Testis (tissue), 5 donors: ENCODE measurements at places on chromosomes 11 and 22. TPM values are rescaled to one million over a fixed set of nuclear protein-coding genes. Genes with fewer than 3 reads are reported as not detected.

GRCh38 chr11:1032310-1032891 is 4.1 kb downstream of the MUC6 start:
- DNase-seq = no peak
- H3K36me3 ChIP-seq = no peaks in the 10 kb centered on the region
- H3K27ac ChIP-seq = no peak overlapping the region

- peaks cover 3% of the 10 kb centered on the region for H3K4me1 ChIP-seq
- H3K36me3 ChIP-seq = no peaks in the 10 kb centered on the region
- no peak overlapping the region for H3K4me3 ChIP-seq
- no peak for DNase-seq
- H3K27ac ChIP-seq = no peak overlapping the region
- no peaks in the 10 kb centered on the region for H3K27me3 ChIP-seq
These were observed 44.6 kb downstream of the FAM168A start for GRCh38 chr11:73553266-73553665.

GRCh38 chr11:86949995-86950660 is 5.1 kb downstream of the FZD4 start:
- no peak overlapping the region for H3K4me3 ChIP-seq
- no peaks in the 10 kb centered on the region for H3K27me3 ChIP-seq
- no peaks in the 10 kb centered on the region for H3K36me3 ChIP-seq
- H3K4me1 ChIP-seq = peaks cover 14% of the 10 kb centered on the region
- no peak for DNase-seq

GRCh38 chr11:4863876-4864275 is 14.9 kb upstream of the OR51S1 start:
- no peaks in the 10 kb centered on the region for H3K27me3 ChIP-seq
- no peak for DNase-seq
- H3K36me3 ChIP-seq = no peaks in the 10 kb centered on the region
- no peaks in the 10 kb centered on the region for H3K4me1 ChIP-seq

GRCh38 chr11:118610773-118611432 is 3.5 kb downstream of the PHLDB1 start:
- peaks cover 23% of the 10 kb centered on the region for H3K4me1 ChIP-seq
- H3K27me3 ChIP-seq = no peaks in the 10 kb centered on the region
- H3K27ac ChIP-seq = peak overlapping the region; percentile 97
- DNase-seq = peak; percentile 89

DNA sequence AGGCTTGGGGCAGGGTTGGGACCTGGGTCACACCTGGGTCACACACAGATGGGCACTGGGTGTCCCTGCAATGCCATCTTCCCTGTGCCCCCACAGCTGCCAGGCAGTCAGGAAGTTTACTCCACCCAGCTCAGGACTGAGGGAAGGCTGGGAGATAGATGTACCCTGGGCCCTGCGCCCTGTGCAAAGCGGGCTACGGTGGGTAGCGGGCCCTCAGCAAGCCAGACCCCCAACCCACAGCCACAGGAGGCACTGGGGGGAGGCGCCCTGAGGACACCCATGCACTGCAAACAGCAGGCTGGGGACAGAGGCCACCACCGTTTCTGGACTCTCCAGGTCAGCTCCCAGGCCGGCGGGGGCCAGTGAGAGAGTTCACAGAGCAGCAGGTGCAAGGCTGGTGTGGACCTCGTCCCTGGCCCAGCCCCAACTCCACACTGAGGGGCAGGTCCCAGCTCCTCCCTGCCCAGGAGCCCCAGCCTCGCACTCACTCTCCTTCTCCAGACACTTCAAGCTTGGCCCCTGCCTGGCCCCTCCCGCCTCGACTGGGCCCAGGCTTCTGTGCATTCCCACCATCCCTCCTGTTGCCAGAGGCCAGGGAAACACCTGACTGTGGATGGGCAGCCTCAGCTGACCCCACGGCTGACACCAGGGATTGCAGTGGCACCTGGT is 4.9 kb downstream of the DUSP8 start:
- no peak for DNase-seq
- no peaks in the 10 kb centered on the region for H3K27me3 ChIP-seq
- no peaks in the 10 kb centered on the region for H3K36me3 ChIP-seq
- no peak overlapping the region for H3K27ac ChIP-seq

GRCh38 chr22:46084376-46084775 is 66.0 kb upstream of the PPARA start:
- peaks cover 69% of the 10 kb centered on the region for H3K4me1 ChIP-seq
- H3K36me3 ChIP-seq = no peaks in the 10 kb centered on the region
- no peaks in the 10 kb centered on the region for H3K27me3 ChIP-seq

DNA sequence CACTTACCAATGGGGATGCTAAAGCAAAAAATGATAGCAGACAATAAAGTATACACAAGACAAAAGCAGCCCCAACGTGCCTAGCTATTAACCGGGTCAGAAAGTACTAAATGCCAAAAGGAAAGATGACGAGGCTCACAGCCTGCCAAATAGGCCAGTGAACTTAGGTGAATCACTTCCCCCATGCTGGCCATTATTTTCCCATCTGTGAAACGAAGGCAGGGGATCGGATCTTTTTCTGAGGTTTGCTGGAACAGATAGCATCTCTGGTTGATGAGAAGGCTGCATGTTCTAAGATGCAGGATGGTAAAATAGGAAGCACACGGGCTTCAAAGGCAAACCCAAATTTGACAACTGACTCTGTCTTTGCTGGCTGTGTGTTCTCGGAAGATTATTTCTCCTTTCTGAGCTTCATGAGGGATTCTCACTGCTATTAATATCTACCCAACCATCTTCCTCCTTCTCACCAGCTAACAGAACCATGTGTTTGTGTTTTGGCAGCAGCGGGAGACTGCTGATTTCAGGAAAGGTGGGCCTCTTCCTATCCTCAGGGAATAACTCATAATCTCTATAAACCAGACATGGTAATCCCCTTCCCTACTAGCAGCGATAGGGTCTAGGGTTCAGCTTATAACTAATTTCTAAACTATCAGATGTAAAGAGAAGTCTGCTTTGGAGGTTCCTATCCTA is 390.7 kb downstream of the LARGE1 start:
- no peaks in the 10 kb centered on the region for H3K4me1 ChIP-seq
- no peaks in the 10 kb centered on the region for H3K36me3 ChIP-seq
- no peak overlapping the region for H3K4me3 ChIP-seq
- DNase-seq = no peak

DNA sequence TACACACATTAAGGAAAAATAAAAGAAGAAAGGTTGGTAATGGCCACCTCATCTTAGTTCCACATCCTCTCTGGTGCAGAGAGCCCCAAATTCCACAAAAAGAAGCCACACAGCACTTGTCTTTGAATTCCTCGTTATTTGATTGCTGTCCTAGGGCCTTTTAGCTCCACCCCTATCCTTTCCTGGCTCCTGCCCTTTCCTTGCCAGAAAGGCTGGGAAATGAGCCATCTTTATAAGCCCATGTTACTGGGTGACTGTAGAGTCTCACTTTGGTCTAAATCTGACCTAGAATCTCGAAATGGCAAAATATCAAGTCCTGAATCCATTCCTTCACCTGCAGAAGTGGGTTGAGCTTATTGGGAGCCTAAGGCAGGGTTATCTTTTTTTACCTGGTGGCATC is 4.3 kb upstream of the TMEM132A start:
- peaks cover 30% of the 10 kb centered on the region for H3K4me1 ChIP-seq
- H3K27ac ChIP-seq = no peak overlapping the region
- no peaks in the 10 kb centered on the region for H3K36me3 ChIP-seq

DNA sequence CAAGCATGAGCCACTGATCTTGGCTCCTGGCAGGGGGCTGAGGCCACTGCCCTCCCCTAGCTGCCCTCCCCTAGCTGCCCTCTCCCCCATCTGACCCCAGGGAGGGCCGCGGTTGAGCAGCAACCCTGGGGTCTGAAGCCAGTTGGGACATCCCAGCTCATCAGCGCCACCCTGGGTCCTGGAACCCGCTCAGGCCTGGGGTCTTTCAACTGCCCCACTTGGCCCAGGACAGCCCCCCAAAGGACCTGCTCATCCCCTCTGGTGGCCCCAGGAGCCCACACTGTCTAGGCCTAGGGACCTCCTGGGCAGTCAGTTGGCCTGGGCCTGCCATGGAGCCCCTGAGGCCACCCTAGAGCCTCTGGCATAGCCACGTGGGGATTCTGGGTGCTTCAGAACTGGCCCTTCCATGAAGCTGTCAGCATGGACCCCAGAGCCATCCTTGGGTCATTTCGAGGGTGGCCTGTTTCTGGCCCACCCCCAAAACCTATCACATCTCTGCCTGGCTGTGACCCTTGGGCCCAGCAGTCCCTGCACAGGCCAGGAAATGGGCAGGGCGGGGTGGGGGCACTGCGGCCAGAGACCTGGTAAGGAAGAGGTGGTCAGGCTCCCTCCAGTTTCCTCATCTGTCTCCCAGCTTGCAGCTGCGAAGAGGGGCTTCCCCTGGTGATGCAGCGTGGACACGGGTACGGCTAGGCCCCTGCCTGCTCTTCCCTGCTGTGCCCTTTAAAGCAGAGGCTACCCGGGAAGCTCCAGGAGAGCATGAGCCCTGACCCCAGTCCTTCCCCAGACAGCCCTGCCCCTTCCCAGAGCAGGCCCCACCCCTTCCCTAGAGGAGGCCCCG is 37.9 kb downstream of the MUC2 start:
- H3K36me3 ChIP-seq = no peaks in the 10 kb centered on the region
- H3K27ac ChIP-seq = no peak overlapping the region
- DNase-seq = no peak
- no peaks in the 10 kb centered on the region for H3K27me3 ChIP-seq

GRCh38 chr11:73510877-73511276 is 87.0 kb downstream of the FAM168A start:
- H3K27me3 ChIP-seq = no peaks in the 10 kb centered on the region
- no peak overlapping the region for H3K27ac ChIP-seq
- DNase-seq = no peak
- no peaks in the 10 kb centered on the region for H3K36me3 ChIP-seq
- H3K4me3 ChIP-seq = no peak overlapping the region

SCUBE2 gene
- 10.5 TPM for polyA plus RNA-seq

DNA sequence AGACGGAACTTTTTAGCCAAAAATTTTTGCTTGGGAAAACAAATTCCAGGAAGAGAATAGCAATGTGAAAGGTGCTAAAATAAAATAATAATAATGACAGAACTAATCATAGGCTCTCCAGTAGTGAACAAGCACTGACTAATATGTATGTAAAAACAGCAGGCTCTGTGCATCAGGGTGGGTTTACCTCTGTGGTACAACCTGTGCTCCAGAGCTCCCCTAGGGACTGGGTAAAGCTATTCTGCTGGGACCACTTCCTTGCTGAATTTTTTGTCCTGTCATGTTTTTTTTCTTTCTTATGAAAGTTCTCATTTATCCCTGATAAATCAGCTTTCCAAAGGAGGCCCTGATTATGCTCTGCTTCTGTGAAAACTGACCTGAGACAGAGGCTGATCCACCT is 18.8 kb downstream of the LUZP2 start:
- no peaks in the 10 kb centered on the region for H3K36me3 ChIP-seq
- no peak overlapping the region for H3K27ac ChIP-seq
- H3K27me3 ChIP-seq = no peaks in the 10 kb centered on the region
- no peak for DNase-seq
- no peak overlapping the region for H3K4me3 ChIP-seq
- H3K4me1 ChIP-seq = no peaks in the 10 kb centered on the region

- H3K27ac ChIP-seq = peak within 1 kb of the TSS; percentile 46
- H3K4me1 ChIP-seq = no peaks in the 10 kb centered on the region
- H3K27me3 ChIP-seq = no peaks in the 10 kb centered on the region
- peak within 1 kb of the TSS; percentile 68 for H3K4me3 ChIP-seq
These were observed at the start of gene CFAP300 for GRCh38 chr11:102047305-102047924. TSS of gene CFAP300 (plus strand) at chr11:102047437. CDS start at chr11:102047471, 34 bp downstream.

GRCh38 chr11:100525635-100526034 is 161.5 kb upstream of the ARHGAP42 start:
- DNase-seq = peak; percentile 22
- H3K4me3 ChIP-seq = no peak overlapping the region
- no peak overlapping the region for H3K27ac ChIP-seq
- no peaks in the 10 kb centered on the region for H3K4me1 ChIP-seq

EFEMP2 gene
- polyA plus RNA-seq = 100 TPM

MS4A2 gene
- polyA plus RNA-seq = 2.0 TPM

GRCh38 chr22:25762147-25762546 is 20.2 kb downstream of the MYO18B start:
- H3K4me3 ChIP-seq = no peak overlapping the region
- no peaks in the 10 kb centered on the region for H3K27me3 ChIP-seq
- no peak overlapping the region for H3K27ac ChIP-seq
- H3K4me1 ChIP-seq = no peaks in the 10 kb centered on the region

TSPAN32 gene
- 1.5 TPM for polyA plus RNA-seq

DNA sequence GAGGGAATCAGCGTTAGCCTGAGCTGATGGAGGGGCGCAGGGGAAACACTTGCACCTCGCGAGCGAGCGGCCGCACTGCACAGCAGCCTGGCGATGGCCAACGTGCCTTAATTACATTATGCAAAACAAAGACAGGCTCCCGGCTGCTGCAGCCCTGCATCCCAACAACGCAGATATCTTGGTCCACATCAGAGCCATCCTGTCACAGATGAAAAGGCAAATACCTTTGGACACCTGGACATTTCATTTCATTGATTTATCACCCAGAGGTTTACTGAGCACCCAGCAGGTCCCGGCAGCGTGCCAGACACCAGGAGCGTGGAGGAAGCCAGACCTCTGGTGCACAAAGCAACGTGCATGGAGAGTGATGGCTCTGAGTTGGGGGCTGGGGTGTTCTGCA is 843.0 kb downstream of the TBC1D22A start:
- DNase-seq = peak; percentile 9
- no peaks in the 10 kb centered on the region for H3K36me3 ChIP-seq
- no peaks in the 10 kb centered on the region for H3K4me1 ChIP-seq
- no peaks in the 10 kb centered on the region for H3K27me3 ChIP-seq
- H3K4me3 ChIP-seq = no peak overlapping the region

DNA sequence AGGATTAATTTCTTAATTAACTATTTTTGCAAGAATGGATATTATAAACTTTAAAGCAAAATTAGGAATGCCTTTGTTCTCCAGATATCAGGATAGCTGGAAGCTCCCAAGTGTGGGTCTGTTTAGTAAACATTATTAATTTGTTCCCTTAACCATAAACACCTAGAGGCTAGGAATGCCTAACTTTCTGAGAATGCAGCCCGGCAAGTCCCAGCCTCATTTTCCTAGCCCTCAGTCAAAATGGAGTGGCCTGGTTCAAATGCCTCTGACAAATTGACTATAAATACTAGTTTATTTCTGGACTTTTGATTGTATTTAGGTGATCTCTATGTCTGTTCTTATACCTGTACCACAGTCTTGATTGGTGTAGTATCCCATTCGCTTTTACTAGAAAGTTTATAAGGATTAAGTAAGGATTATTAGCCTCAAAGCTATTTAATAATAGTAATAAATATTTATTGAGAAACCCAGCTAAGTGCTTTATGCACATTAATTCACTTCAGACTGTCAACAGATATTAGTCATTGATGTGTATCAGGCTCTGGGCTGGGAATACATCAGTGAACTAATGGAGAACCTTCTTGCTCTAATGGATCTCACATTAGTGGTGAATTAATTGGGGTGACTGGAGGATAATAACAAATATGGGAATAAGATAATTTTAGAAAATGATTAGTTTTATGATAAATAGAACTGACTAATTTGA is 25.8 kb downstream of the PPME1 start:
- H3K4me3 ChIP-seq = no peak overlapping the region
- no peak for DNase-seq
- no peaks in the 10 kb centered on the region for H3K4me1 ChIP-seq
